ENCODE measurements at places on chromosomes 4 and X. TPM values are rescaled to one million over a fixed set of nuclear protein-coding genes. Genes with fewer than 3 reads are reported as not detected.
A peak's percentile ranks its signal among the peaks of the same experiment; 100 is the strongest.

DNA sequence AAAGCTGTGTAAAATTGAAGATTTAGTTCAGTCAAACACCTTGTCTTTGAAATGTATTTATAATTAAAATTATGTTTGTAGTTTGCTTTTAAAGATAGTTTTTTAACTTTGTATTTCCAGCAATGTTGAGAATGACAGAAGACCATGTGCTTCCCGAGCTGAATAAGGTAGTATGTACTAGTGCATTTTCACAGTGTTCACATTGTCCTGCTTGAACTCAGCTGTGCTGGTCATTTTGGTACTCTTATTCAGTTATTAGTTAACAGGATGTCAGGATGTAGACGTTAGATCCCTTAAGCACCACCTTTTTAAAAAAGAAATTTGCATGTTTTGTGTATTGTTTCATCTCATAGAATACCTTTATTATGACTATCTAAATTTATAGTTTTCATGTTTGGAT is 28.4 kb downstream of the ANAPC4 start:
- H3K4me3 ChIP-seq: no peak overlapping the region
- peaks cover 35% of the 10 kb centered on the region for H3K36me3 ChIP-seq
- no peak for DNase-seq
- H3K27me3 ChIP-seq: no peaks in the 10 kb centered on the region

GRCh38 chrX:7072856-7073255 is 74.7 kb upstream of the STS start:
- no peak overlapping the region for H3K27ac ChIP-seq
- peaks cover 12% of the 10 kb centered on the region for H3K36me3 ChIP-seq
- DNase-seq: no peak

- no peaks in the 10 kb centered on the region for H3K36me3 ChIP-seq
- peaks cover 45% of the 10 kb centered on the region for H3K4me1 ChIP-seq
- peak overlapping the region; percentile 60 for H3K4me3 ChIP-seq
- H3K27ac ChIP-seq: peak overlapping the region; percentile 96
- peak; percentile 87 for DNase-seq
Measured at GRCh38 chr4:15756361-15756861, 21.7 kb upstream of the CD38 start.

DNA sequence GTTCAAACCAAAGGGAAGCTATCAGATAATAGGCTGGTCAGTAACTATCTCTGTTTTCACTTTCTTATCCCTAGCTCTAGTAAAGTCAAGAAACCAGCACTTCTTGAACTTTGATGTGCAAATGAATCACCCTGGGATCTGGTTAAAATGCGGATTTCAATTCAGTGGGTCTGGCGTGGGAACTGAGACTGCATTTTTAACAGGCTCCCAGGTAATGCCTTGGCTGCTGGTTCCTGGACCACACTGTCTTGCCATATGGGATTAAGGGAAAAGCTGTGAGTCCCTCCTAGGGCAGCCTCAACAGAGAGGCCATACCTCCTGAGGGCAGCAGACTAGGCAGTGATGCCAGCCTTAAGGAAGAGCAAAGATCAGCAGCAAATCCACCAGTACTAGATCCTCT is 1.7 kb downstream of the RNF175 start:
- H3K36me3 ChIP-seq: no peaks in the 10 kb centered on the region
- no peak for DNase-seq
- no peak overlapping the region for H3K4me3 ChIP-seq
- peaks cover 27% of the 10 kb centered on the region for H3K27me3 ChIP-seq
- no peak overlapping the region for H3K27ac ChIP-seq

DNA sequence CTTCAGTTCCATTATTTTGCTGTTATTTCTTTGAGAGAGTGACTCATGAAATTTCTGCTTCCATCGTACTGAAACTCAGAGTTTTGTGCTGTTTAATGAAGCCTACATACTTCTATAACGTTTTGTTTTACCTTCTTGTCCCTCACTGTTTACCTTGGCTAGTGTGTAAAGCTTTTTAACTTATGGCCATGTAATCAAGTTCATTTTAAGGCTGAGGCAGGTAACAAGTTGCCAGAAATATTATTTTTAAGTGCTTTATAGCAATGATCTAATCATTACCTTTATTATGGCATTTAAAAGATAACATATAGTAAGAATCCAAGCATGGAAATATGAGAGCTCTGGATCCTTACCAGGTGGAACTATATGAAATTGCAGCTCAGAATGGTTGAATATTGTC is 102.3 kb upstream of the FAT1 start:
- no peak overlapping the region for H3K27ac ChIP-seq
- H3K4me1 ChIP-seq: no peaks in the 10 kb centered on the region
- H3K4me3 ChIP-seq: no peak overlapping the region
- no peak for DNase-seq

GRCh38 chr4:113996599-113997177 is 17.2 kb upstream of the ARSJ start:
- DNase-seq: no peak
- no peak overlapping the region for H3K4me3 ChIP-seq
- H3K4me1 ChIP-seq: peaks cover 5% of the 10 kb centered on the region
- H3K27me3 ChIP-seq: no peaks in the 10 kb centered on the region

DNA sequence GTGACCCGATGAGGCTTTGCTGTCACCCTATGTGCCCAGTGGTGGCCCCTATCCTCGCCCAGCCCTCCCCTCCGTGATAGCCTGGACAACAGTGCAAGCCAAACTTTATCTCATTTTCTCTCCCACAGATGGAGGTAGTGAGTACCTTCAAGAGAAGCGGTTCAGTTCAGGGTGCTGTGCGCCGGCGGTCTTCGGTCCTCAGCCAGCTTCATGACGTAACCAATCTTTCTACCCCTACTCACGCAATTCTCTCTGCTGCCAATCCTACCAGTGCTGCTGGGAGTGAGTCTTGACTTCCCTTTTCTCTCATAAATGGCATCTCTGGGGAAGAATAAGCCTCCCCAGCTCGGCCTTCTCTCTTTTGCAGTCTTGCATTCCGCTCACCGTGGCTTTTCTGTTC is 29.5 kb downstream of the CCNQ start:
- H3K4me3 ChIP-seq: no peak overlapping the region
- no peaks in the 10 kb centered on the region for H3K27me3 ChIP-seq
- H3K4me1 ChIP-seq: peaks cover 2% of the 10 kb centered on the region
- no peak overlapping the region for H3K27ac ChIP-seq
- no peak for DNase-seq

DNA sequence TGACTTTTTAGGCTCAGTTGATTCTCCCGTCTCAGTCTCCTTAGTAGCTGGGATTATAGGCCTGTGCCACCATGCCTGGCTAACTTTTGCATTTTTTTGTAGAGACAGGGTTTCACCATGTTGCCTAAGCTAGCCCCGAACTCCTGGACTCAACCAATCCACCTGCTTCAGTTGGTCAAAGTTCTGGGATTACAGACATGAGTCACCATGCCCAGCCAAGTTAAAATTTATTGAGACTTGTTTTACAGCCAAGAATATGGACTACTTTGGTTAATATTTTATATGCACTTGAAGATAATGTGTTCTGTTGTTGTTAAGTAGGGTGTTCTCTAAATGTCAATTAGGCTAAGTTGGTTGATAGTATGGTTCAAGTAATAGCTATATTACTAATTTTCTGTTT is 58.7 kb downstream of the CYTL1 start:
- H3K36me3 ChIP-seq: peaks cover 2% of the 10 kb centered on the region
- H3K4me3 ChIP-seq: no peak overlapping the region
- peaks cover 2% of the 10 kb centered on the region for H3K27me3 ChIP-seq

- peaks cover 59% of the 10 kb centered on the region for H3K4me1 ChIP-seq
- no peak for DNase-seq
- H3K4me3 ChIP-seq: no peak overlapping the region
- H3K27ac ChIP-seq: no peak overlapping the region
- H3K36me3 ChIP-seq: peaks cover 54% of the 10 kb centered on the region
Measured at GRCh38 chrX:53674581-53674980, 11.9 kb downstream of the HUWE1 start.

DNA sequence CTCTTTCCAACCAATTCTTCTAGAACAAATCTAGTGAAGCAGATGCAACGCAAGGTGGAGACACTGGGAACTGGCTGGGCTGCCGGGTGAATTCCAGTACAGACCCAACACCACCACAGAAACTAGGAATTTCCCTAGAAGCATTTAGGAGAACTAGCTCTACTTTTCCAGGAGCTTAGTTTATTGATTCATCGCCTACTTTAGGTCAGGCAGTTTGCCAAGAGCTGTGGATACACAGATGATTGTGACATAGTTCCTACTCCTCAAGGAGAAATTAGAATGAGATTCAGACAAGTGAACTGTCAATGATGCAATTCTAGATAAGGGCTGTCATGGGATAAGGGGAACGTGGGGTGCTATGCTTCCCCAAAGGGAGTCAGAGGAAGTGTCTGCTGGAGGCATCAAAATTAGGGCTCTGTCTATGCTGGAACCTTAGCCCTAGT is 350.0 kb downstream of the CAMK2D start:
- peaks cover 6% of the 10 kb centered on the region for H3K4me1 ChIP-seq
- DNase-seq: no peak
- peaks cover 2% of the 10 kb centered on the region for H3K27me3 ChIP-seq
- H3K36me3 ChIP-seq: no peaks in the 10 kb centered on the region

DNA sequence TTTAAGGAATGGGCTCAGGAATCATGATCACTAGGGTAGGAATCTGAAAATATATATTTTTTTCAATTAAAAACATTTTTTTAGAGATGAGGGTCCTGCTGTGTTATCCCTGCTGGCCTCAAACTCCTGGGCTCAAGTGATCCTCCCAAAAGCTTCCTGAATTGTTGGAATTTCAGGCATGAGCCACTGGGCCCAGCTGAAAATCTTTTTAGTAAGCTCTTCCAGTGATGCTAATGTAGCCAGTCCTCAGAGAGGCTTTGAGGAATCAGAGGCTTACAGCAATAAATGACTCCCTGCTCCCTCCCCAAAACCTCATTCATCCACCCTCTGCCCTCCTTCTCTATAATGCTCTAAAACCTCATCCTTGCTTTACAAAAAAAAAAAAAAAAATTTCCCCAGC is 129.5 kb downstream of the ZIC3 start:
- no peaks in the 10 kb centered on the region for H3K36me3 ChIP-seq
- H3K4me3 ChIP-seq: no peak overlapping the region
- no peaks in the 10 kb centered on the region for H3K27me3 ChIP-seq

GRCh38 chr4:159358226-159358625 is 255.3 kb downstream of the RAPGEF2 start:
- peaks cover 48% of the 10 kb centered on the region for H3K36me3 ChIP-seq
- H3K4me3 ChIP-seq: no peak overlapping the region
- H3K4me1 ChIP-seq: no peaks in the 10 kb centered on the region
- H3K27me3 ChIP-seq: no peaks in the 10 kb centered on the region
- no peak overlapping the region for H3K27ac ChIP-seq

- no peaks in the 10 kb centered on the region for H3K27me3 ChIP-seq
- no peak for DNase-seq
- no peak overlapping the region for H3K27ac ChIP-seq
- H3K4me1 ChIP-seq: peaks cover 35% of the 10 kb centered on the region
- no peak overlapping the region for H3K4me3 ChIP-seq
Measured at GRCh38 chr4:113646442-113646822, 115.1 kb downstream of the CAMK2D start.

GRCh38 chr4:87133183-87133582 is 87.2 kb downstream of the KLHL8 start:
- no peaks in the 10 kb centered on the region for H3K4me1 ChIP-seq
- H3K36me3 ChIP-seq: peaks cover 48% of the 10 kb centered on the region
- H3K27ac ChIP-seq: no peak overlapping the region
- no peak overlapping the region for H3K4me3 ChIP-seq

DNA sequence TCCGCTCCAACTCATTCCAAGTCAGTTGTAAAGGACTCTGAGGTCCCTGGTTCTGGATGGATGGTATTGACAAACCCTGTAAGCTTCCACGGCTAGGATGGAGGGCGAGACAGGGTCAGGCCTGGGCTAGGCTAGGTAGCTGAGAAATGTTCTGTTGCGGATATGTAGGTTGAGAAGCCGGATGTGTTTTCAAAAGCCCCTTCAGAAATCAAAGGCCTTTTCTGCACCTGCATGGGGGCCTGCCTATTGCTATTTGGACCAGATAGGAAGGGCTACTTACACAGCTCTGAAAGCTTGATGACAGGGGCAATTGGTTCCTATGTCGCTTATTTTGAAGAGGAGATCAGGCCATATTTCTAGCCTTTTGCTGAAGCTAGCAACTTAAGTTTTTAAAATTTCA is 1.9 kb upstream of the DRP2 start:
- no peaks in the 10 kb centered on the region for H3K27me3 ChIP-seq
- H3K36me3 ChIP-seq: no peaks in the 10 kb centered on the region
- peaks cover 10% of the 10 kb centered on the region for H3K4me1 ChIP-seq
- no peak overlapping the region for H3K4me3 ChIP-seq
- DNase-seq: no peak
- H3K27ac ChIP-seq: no peak overlapping the region

DNA sequence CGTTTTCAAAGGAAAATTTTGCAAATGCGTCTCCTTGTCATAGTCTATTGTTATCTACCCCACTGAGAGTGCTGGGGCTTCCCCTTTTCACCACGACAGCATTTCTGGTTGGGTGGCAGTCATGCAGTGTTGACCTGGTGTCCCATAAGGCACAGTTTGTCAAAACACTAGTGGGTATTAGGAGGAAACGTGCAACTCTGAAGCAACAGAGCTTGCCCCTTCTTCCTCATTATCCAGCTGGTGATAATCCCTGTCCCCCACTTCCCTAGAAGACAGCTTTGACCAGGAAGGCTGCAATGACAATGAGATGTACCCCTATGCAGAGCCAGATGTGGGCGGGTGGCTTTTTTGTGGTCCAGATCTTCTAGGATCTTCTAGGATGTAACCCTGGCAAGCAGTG is 1.8 kb downstream of the TBC1D1 start:
- peaks cover 42% of the 10 kb centered on the region for H3K4me1 ChIP-seq
- peak overlapping the region; percentile 70 for H3K27ac ChIP-seq
- peak overlapping the region; percentile 78 for H3K4me3 ChIP-seq
- peak; percentile 69 for DNase-seq
- no peaks in the 10 kb centered on the region for H3K36me3 ChIP-seq

GRCh38 chr4:14879683-14880082 is 122.6 kb upstream of the CPEB2 start:
- no peak for DNase-seq
- H3K4me1 ChIP-seq: peaks cover 18% of the 10 kb centered on the region
- peaks cover 2% of the 10 kb centered on the region for H3K27me3 ChIP-seq
- H3K36me3 ChIP-seq: no peaks in the 10 kb centered on the region

- DNase-seq: no peak
- no peaks in the 10 kb centered on the region for H3K4me1 ChIP-seq
- no peak overlapping the region for H3K4me3 ChIP-seq
- no peak overlapping the region for H3K27ac ChIP-seq
- no peaks in the 10 kb centered on the region for H3K27me3 ChIP-seq
- no peaks in the 10 kb centered on the region for H3K36me3 ChIP-seq
Measured at GRCh38 chr4:5220028-5220427, 168.7 kb downstream of the STK32B start.

GRCh38 chr4:106595906-106596305 is 227.3 kb upstream of the GIMD1 start:
- H3K27me3 ChIP-seq: no peaks in the 10 kb centered on the region
- H3K4me1 ChIP-seq: no peaks in the 10 kb centered on the region
- H3K27ac ChIP-seq: no peak overlapping the region
- no peaks in the 10 kb centered on the region for H3K36me3 ChIP-seq

Gene MAGEA8
- not detected for total RNA-seq

Gene SHOX
- total RNA-seq: not detected

Gene OTUD6A
- total RNA-seq: not detected

Gene IBSP
- not detected for total RNA-seq

Gene GYPE
- total RNA-seq: not detected

Gene S100G
- total RNA-seq: not detected

Gene PFKFB1
- 0.55 TPM for total RNA-seq

Gene RAB40A
- total RNA-seq: 0.12 TPM

All from activated CD4-positive, alpha-beta T cell treated with anti-CD3 and anti-CD28 coated beads for 36 hours (primary cell).